ENCODE measurements at places on chromosomes 7 and 10.

- DNase-seq, result no peak
These were observed 673.7 kb downstream of the SUGCT start for GRCh38 chr7:40808378-40808942.

DNA sequence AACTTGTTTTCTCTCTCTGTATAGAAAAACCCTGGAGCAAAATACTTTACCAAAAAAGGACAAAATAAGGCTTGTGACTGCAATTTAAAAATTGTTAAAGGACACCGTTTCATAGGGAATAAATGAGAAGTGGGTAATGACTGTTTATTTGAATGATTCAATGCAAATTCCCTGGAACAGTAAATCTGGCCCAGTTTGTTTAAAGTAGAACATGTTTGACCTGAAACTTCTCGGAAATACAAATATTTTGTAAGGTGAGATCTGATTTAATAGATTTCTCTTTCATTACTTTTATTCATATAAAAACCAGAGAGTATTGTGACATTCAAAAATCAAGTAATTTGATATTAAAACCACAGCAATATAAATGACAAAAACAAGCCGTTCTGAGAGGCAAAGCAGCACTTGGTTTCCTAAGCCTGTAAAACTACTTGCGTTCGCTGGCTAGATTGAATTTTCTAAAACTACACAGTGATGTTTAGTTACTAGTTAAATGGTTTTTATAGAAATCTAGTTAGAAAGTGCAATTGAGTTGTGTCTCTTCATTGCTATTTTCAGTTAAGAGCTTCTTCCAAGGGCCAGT, 76.8 kb upstream of the PITRM1 start:
- no peak for DNase-seq

- DNase-seq, result no peak
These were observed 94.4 kb downstream of the ADRA2A start for GRCh38 chr10:111171183-111171582.

DNA sequence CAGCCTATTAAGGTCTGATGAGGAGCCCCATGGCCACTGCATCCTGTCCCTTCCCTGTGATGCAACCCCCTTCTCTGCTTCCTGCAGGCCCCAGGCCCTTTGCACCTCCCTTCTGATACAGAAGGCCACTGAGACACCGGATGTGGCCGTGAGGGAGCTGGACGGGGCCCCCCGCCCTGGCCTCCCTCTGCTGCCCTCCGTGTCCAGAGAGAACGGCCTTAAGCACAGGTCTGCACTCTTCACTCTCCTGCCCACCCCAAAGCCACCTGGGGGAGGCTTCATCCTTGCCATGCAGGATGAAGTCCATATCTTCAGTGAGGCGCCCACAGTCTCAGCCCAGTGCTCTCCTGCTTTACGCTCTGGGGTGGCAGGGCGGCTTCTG, 86.9 kb upstream of the GNA12 start:
- DNase-seq, result no peak

GRCh38 chr7:112965506-112965905, 121.1 kb downstream of the GPR85 start:
- no peak for DNase-seq

- DNase-seq, result no peak
These were observed 17.8 kb downstream of the SMO start for GRCh38 chr7:129205987-129206785.

GRCh38 chr10:21279217-21279575, 246.3 kb downstream of the SKIDA1 start:
- no peak for DNase-seq

GRCh38 chr7:12623885-12624498, 53.5 kb downstream of the SCIN start:
- no peak for DNase-seq

GRCh38 chr7:97635622-97636021, 96.3 kb upstream of the TAC1 start:
- DNase-seq, result no peak

DNA sequence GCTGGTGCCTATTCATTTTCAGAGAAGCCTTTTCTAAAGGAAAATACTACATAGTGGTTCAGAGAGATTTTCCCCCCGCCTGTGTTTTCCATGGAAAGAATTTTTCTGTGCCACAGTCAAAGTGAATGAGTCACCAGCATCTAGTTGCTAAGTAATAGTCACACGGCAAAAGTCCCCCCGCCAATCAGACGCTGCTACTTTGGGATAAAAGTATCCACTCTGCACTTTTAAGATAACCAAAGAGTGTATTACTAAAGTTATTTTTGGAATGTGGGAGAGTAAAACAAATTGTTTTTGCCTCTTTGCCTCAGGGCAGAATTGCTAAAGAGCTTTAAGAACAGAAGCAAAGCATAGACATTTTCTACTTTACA, 23.5 kb downstream of the ABLIM1 start:
- DNase-seq, result no peak

GRCh38 chr7:34673066-34673465, 15.0 kb downstream of the NPSR1 start:
- DNase-seq, result no peak

DNA sequence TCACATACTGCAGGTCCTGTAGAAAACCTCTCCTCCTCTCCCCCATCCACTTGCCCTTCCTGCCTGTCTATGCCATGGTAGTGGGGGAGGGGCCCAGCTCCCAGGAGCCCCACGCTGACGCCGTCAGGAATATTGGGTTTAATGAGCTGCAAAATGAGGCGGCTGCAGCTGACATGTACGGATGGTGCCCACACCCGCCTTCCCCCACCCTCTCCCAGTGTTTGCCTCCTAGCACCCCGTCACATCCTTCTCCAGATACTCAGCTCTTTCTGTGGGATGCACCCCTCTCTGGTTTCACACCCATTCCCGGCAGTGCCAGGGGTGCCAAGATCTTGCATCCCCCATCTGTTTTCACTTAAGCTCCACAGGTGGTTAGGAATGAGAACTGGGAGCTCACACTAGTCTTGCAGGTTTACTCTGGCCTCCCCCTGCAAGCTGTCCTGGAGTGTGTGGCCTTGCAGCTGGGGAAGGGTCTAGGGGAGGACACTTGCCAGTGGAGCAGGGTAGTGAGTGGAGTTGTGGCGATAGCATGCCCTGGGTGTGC, 26.1 kb downstream of the GBX1 start:
- DNase-seq, result no peak

DNA sequence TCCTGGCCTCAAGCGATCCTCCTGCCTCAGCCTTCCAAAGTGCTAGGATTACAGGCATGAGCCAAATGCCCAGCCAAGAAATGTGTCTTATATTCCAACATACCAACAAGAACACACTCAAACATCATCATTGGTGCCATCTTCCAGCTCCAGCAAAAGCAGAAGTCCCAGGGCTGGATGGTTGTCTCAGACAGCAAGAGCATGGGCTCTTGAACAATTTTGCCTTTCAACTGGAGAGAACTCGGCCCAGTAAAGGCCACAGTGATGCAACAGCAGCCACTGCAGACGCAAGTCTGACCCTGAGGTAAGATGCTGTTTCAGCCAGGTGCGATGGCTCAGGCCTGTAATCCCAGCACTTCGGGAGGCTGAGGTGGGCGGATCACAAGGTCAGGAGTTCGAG, 52.8 kb upstream of the NFE2L3 start:
- no peak for DNase-seq

GRCh38 chr10:94858005-94858404, 80.5 kb upstream of the CYP2C9 start:
- DNase-seq, result no peak
